Cardiac muscle cell (in vitro differentiated cells and primary cell): ENCODE measurements at places on chromosomes 2 and 18. TPM values are rescaled to one million over a fixed set of nuclear protein-coding genes. Genes with fewer than 3 reads are reported as not detected.

The UBXN4 gene
- total RNA-seq, result 31.3 and 35.5 TPM in 2 replicates

GRCh38 chr2:201699416-201699815, 972 bp upstream of the MPP4 start:
- no peak overlapping the region for H3K27ac ChIP-seq
- DNase-seq, result no peak
- no peak overlapping the region for H3K4me3 ChIP-seq
- H3K4me1 ChIP-seq, result no peaks in the 10 kb centered on the region
- no peaks in the 10 kb centered on the region for H3K27me3 ChIP-seq

The CRACDL gene
- 0.04 and 0.06 TPM in 2 replicates for total RNA-seq

The SGPP2 gene
- total RNA-seq, result 24.6 and 44.6 TPM in 2 replicates
